Gastroesophageal sphincter (tissue), 4 donors: ENCODE measurements at places on chromosomes 13 and 19. TPM values are rescaled to one million over a fixed set of nuclear protein-coding genes. Genes with fewer than 3 reads are reported as not detected.

The ZNF460 gene
- 76.3 TPM for total RNA-seq

The ZNF223 gene
- total RNA-seq: 5.5 TPM

GRCh38 chr19:3785451-3785937 is 687 bp downstream of the MATK start:
- H3K4me1 ChIP-seq: peaks cover 13% of the 10 kb centered on the region
- H3K27me3 ChIP-seq: peaks cover 74% of the 10 kb centered on the region
- H3K27ac ChIP-seq: no peak overlapping the region
- H3K36me3 ChIP-seq: no peaks in the 10 kb centered on the region

GRCh38 chr19:7989071-7989575 is 16.3 kb downstream of the ELAVL1 start:
- peaks cover 78% of the 10 kb centered on the region for H3K36me3 ChIP-seq

GRCh38 chr13:44292545-44292944 is 81.1 kb upstream of the SERP2 start:
- peaks cover 39% of the 10 kb centered on the region for H3K4me1 ChIP-seq
- peak overlapping the region; percentile 78 for H3K27ac ChIP-seq
- no peaks in the 10 kb centered on the region for H3K27me3 ChIP-seq
- ATAC-seq: peak; percentile 14
- no peak overlapping the region for H3K4me3 ChIP-seq
- no peaks in the 10 kb centered on the region for H3K36me3 ChIP-seq

DNA sequence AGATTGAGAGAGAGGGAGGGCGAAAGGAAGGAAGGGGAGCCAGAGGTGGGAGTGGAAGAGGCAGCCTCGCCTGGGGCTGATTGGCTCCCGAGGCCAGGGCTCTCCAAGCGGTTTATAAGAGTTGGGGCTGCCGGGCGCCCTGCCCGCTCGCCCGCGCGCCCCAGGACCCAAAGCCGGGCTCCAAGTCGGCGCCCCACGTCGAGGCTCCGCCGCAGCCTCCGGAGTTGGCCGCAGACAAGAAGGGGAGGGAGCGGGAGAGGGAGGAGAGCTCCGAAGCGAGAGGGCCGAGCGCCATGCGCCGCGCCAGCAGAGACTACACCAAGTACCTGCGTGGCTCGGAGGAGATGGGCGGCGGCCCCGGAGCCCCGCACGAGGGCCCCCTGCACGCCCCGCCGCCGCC is at the start of gene TNFSF11:
TSS of gene TNFSF11 (plus strand) at position 142 of the 400 bp plus-strand sequence. CDS start at position 294, 152 bp downstream.
- H3K4me1 ChIP-seq: peaks cover 9% of the 10 kb centered on the region
- no peak for ATAC-seq
- H3K27ac ChIP-seq: no peak within 1 kb of the TSS
- peaks cover 74% of the 10 kb centered on the region for H3K27me3 ChIP-seq

- peak overlapping the region; percentile 24 for H3K27ac ChIP-seq
- no peak for ATAC-seq
- peaks cover 74% of the 10 kb centered on the region for H3K27me3 ChIP-seq
- H3K4me3 ChIP-seq: no peak overlapping the region
- peaks cover 35% of the 10 kb centered on the region for H3K4me1 ChIP-seq
- no peaks in the 10 kb centered on the region for H3K36me3 ChIP-seq
These were observed 953 bp downstream of the KCNN4 start for GRCh38 chr19:43779820-43780219.

- H3K36me3 ChIP-seq: no peaks in the 10 kb centered on the region
- H3K4me3 ChIP-seq: no peak overlapping the region
- no peaks in the 10 kb centered on the region for H3K4me1 ChIP-seq
- no peak overlapping the region for H3K27ac ChIP-seq
These were observed 96.9 kb downstream of the TBC1D4 start for GRCh38 chr13:75384879-75385707.

- no peaks in the 10 kb centered on the region for H3K36me3 ChIP-seq
- H3K4me3 ChIP-seq: no peak overlapping the region
- no peak for ATAC-seq
- H3K27ac ChIP-seq: no peak overlapping the region
- H3K27me3 ChIP-seq: no peaks in the 10 kb centered on the region
These were observed 484 bp downstream of the ICAM3 start for GRCh38 chr19:10338940-10339339.

DNA sequence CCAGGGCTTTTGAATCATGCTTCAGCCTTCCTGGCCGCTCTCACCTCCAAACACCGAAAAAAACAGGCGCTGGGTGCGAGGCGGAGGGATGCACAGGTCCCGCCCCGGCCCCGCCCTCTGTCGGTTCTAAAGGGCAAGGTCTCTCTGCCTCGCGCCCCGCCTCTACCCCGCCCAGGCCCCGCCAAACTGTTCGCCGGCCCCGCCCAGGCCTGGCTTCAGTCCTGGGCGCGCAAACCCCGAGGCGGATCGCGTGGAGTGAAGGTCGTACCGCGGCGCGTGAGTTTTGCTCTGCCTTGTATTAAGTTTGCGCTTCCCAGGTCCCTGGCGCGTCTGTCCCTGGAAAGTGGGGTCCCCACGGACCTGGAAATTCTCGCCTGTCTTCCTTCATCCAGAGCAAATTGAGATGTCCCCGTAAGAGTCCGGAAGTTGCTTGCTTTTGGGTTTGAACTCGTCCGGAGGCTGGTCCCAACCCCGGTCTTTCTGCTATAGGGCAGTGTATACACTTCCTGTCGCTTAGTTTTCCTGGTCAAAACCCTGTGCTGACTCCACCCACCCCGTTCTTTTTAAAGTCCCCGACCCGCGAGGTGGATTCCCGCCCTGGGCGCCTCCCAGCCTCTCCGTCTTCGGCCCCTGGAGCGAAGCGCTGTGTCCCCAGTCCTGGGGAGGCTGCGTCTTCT is 8.4 kb downstream of the ZNF808 start:
- peak overlapping the region; percentile 58 for H3K4me3 ChIP-seq
- no peaks in the 10 kb centered on the region for H3K36me3 ChIP-seq
- no peaks in the 10 kb centered on the region for H3K27me3 ChIP-seq
- H3K4me1 ChIP-seq: peaks cover 18% of the 10 kb centered on the region
- H3K27ac ChIP-seq: peak overlapping the region; percentile 84
